Activated CD4-positive, alpha-beta T cell treated with anti-CD3 and anti-CD28 coated beads for 48 hours (primary cell): ENCODE measurements at places on chromosomes 4 and X.

- DNase-seq: no peak
Measured at GRCh38 chr4:88041626-88042025, 34.2 kb downstream of the PKD2 start.

DNA sequence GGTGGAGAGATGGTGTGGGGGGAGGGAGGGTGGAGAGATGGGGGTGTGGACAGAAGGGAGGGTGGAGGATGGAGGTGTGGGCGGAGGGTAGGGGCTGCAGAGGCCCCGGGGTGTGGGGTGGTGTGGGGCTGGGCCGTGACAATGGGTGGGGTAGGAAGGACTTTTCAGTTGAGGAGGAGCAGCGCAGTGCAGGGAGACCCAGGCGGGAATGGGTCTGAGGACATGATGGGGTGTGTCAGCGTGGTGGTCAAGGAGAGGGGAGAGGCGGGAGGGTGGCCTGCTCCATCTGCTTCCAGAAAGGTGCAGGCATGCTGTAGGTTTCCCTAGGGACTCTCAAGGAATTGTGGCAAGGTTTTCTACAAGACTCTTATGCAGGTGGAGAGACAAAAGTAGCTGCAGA, 48.9 kb downstream of the RGS12 start:
- DNase-seq: no peak

GRCh38 chrX:28595346-28595745, 8.1 kb downstream of the IL1RAPL1 start:
- no peak for DNase-seq

GRCh38 chr4:38235354-38235753, 275.2 kb downstream of the PTTG2 start:
- DNase-seq: no peak

- no peak for DNase-seq
Measured at GRCh38 chr4:141630854-141631253, 5.5 kb upstream of the IL15 start.

DNA sequence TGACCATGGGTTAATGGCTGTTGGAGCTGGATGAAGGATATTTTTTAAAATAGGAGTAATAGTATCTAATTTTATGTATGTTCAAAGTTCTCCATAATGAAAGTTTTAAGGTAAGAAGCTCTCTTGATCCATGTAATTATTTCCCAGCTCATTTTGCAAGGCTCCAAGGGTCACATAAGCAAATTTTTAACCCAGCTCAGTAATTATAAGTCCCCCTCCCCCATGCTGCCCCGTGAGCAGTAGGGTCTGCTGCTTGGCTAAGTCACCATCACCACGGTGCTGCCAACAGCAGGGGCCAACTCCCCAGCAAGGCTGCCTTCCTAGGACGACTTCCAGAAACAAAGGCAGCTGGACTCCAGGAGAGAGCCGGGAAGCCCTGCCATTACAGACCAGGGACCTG, 340.0 kb downstream of the FBXW7 start:
- DNase-seq: no peak

DNA sequence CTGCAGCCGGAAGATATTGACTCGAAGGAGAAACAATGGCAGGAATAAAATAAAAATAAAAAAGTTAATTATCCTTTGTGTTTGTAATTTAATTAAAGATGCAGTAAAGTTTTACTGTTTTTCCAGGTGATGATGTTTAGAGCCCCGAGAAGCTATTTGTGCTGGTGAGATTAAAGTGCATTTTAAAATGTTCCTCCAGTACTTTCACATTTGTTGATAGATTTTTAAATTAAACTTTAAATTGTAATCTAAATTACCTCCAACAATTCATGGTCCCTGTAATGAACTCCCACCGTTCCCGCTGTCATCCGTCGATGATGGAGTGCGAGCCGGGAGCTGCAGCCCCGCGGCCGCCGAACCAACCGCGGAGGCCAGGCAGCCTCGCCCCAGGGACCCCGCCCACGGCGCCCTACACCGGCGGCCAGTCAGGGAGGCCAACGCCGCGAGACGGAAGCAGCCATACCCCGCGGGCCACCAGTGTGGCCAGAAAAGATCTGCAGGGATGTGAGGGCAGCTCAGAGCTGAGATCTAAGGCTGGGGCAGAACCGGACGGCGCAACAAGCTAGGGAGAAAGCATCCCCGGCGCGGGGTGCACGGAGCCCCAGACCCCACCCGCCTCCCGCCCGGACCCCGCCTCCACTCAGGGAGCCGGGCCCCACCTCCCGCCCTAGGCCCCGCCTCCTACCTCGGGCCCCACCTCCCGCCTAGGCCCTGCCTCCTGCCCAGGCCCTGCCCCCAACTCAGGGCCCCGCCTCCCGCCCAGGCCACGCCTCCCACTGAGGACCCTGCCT, 104.0 kb downstream of the FAM53A start:
- DNase-seq: peak; percentile 95

DNA sequence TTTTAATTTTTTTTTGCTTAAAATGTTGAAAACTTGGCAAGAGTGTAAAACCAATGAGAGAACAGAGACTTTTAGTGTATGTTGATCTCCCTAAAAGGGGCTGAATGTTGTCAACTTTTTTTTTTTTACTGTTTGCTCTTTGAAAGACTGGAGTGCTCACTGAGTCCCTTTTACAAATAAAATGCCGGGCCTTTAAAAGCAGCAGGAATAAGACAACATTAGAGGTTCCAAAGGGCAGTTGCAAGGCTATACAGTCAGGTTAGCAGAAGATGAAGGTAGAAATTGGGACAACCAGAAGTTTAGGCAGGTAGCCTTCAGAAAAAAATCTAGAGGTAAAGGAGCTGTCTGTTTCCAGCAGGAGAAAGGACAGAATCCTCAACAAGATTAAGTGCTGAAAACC, 132.5 kb upstream of the HTR2C start:
- no peak for DNase-seq

DNA sequence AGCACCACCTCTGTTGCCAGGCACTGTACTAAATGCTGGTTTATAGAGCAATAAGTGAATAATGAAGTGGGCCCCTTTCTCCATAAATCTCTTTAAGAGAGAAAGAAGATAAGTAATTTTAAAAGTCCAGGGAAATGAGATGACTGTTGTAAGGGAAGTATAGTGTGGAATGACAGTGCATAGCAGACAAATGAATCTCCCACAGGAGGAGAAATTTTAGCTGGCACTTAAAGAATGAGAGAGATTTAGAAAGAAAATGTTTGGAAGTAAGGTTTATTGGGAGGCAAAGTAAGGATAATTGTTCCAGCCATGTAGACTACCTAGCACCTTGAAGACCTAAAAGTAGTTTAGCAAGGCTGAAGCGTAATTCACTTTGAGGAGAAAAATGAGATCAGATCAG, 1081.1 kb upstream of the PABPC4L start:
- DNase-seq: no peak

DNA sequence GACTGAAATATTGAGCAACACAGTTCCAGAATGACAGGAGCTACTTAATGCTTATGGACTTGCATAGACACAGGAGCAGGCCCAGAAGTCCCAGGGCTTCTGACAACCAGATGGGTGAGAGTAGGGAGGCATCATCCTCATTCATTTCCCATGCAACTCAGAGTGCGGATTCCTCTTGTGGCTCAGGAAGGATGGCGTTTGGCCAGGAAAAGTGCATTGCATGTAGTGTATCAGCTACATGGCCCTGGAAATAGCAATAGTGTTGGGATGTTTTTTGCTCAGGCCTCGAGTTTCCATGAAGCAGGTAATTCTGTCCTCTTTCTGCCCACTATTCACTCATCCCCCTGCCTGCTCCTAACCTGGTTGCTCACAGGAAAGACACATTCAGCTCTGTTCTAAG, 136.6 kb downstream of the PDGFRA start:
- DNase-seq: no peak

GRCh38 chrX:145826466-145826865, 8.8 kb downstream of the SLITRK2 start:
- DNase-seq: no peak

- DNase-seq: no peak
Measured at GRCh38 chr4:38865445-38865844, 2.2 kb upstream of the FAM114A1 start.

GRCh38 chrX:49155243-49155899, 7.2 kb upstream of the MAGIX start:
- peak; percentile 57 for DNase-seq

DNA sequence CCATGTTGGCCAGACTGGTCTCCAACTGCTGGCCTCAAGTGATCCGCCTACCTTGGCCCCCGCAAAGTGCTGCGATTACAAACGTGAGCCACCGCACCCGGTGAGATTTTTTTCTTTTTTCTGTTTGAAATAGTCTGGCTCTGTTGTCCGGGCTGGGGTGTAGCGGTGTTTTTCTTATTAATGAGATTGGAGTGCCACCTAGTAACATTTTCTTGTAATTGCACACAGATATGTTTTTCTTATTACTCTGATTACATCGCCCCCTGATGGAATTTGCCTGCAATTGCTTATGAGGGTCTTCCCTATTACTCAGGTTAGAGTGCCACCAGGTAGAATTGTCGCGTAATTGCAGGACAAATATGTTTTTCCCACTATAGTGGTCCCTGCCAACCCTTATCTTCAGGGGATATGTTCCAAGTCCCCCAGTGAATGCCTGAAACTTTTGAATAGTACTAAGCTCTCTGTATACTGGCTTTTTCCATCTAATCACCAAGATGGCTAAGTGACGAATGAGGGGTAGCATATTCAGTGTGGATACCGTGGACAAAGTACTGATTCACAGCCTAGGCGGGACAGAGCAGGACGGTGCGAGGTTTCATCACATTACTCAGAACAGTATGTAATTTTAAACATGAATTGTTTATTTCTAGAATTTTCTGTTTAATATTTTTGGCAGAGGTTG, 8.6 kb upstream of the PDHA1 start:
- peak; percentile 39 for DNase-seq

DNA sequence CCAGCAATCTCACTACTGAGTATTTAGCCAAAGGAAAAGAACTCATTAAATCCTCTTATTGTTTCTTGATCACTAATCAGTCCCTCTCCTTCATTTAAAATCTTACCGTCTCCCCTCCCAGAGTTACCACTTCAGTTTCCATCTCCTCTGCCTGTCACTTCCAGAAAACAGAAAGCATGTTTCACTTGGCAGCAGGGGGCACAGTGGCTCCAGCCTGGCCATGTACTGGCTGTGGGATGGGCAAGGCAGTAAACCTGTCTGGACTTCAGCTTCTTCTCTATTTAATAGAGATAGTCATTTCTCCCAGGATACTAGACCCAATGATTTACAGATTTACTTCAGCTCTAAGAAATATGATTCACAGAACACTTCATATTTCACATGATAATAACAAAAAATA, 63.2 kb downstream of the CD40LG start:
- DNase-seq: peak; percentile 32

DNA sequence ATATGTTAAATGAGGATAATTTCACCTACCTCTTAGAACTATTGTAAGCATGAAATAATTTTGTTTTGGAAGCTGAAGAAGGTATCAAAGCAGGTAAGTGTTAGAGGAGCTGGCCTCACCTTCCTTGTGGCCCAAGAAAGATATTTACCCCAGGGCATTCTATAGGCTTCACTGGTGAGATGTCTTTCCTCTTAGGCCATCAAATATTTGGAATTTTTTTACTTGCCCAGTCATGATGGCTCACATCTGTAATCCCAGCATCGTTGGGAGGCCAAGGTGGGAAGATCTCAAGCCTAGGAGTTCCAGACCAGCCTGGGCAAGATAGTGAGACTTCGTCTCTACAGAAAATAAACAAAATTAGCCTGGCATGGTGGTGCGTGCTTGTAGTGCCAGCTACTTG, 6.1 kb upstream of the SMS start:
- DNase-seq: no peak

- peak; percentile 36 for DNase-seq
Measured at GRCh38 chr4:185201977-185202962, 1.5 kb downstream of the CFAP97 start.
